Stimulated activated CD8-positive, alpha-beta memory T cell treated with anti-CD3 and anti-CD28 coated beads, Interleukin-7, amount 100 ng/mL, for 1 hour (primary cell): ENCODE measurements at places on chromosomes 12 and 14.

GRCh38 chr12:75526655-75527511 is 15.5 kb upstream of the KRR1 start:
- no peak for DNase-seq

GRCh38 chr12:130965668-130966067 is 12.0 kb downstream of the ADGRD1 start:
- DNase-seq: no peak

DNA sequence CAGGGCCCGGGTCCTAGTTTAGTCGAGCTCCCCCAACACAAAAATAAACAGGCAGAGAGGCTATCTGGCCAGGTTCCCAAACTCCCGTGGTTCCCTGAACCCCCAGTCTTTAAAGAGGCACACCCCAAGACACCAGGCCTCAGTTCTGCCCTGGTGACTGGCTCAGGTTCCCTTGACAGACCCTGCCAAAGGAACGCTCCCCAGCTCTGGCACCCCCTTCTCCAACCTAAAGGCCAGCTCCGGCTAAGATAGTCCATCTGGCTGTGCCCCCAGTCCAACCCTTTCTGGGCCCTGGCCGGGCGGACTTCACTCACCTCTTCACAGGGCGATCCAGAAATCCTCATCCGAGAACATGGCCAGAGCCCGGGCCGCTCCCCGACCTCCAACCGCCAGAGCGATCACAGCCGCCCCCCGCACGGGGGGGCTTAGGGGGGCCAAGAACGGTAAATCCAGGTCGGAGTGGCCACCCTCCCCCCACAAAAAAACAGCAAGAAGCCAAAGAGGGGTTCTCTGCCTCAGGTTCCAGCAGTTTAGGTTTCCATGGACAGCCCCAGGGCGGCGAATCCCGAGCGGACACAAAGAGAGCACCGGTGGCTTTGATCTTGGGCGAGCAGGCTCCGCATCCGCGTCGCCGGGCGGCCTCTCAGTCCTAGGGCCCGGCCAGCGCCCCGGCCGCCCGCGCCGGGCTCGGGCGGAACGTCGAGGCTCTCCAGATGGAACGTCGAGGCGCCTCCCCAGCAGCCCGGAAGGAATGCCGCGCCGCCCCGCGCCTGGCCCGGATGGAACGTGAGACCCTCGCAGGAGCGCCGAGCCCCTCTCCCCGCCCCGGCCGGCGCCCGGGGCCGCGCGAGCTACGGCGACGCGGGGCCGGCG is 1.1 kb downstream of the KMT2D start:
- DNase-seq: no peak

GRCh38 chr12:99111600-99111999 is 466.5 kb downstream of the APAF1 start:
- DNase-seq: no peak

DNA sequence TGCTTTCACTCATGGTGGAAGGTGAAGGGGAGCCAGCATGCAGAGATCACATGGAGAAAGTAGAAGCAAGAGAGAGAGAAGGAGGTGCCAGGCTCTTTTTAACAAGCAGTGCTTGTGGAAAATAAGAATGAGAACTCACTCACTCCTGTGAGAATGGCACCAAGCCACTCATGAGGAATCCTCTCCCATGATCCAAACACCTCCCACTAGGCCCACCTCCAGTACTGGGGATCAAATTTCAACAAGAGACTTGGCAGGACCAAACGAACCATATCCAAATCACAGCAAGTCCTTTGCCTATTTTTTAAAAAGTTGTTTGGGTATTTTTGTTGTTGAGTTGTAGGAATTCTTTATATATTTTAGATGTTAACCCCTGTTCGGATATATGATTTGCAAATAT is 245.9 kb upstream of the ARID2 start:
- DNase-seq: no peak

DNA sequence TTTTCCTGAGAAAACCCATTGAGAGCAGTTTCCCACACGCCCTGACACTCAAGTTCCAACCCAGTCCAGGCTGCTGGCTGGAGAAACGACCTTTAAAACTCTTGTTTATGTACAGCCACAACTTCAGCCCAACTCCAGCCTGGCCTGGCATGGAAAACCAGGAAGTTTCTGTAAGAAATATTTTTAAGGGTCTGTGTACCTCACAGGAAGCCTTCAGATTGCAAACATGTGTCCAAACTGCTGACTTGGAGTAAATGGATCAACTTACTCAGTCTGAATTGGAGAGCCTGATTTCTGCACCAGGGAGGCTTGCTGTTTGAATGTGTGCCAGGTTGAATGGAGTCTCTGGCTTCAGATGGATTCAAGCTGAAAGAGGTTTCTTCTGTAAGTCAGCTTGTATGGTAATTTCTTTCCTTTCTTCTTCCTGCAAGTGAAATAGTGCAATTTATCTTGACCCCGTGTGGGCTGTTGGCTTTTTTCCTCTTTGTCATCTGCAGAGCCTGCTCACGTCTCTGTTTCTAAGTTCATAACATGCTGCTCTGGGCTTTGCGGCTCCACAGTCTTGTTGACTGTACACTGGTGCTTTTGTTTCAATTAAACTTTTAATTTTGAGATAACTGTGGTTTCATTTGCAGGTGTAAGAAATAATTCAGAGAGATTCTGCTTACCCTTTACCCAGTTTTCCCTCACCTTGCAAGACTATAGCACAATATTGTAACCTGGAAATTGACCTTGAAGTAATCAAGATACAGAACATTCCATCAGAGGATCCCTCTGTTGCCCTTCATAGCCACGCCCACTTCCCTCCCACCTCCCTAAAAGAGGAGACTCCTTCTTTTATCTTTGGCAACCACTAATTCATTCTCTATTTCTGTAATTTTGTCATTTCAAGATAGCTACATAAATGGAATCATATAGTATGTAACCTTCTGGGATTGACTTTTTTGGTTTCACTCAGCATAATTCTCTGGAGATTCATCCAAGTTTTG is 109.7 kb upstream of the PRMT8 start:
- DNase-seq: no peak

GRCh38 chr12:6535960-6536847 is 1.9 kb downstream of the GAPDH start:
- no peak for DNase-seq

- no peak for DNase-seq
These were observed 116.7 kb upstream of the MYL2 start for GRCh38 chr12:111037047-111037446.

- DNase-seq: no peak
These were observed at the start of gene SYCP3 for GRCh38 chr12:101738920-101739665. TSS of gene SYCP3 (minus strand) at chr12:101739462. CDS start at chr12:101737935, 1,527 bp downstream.

DNA sequence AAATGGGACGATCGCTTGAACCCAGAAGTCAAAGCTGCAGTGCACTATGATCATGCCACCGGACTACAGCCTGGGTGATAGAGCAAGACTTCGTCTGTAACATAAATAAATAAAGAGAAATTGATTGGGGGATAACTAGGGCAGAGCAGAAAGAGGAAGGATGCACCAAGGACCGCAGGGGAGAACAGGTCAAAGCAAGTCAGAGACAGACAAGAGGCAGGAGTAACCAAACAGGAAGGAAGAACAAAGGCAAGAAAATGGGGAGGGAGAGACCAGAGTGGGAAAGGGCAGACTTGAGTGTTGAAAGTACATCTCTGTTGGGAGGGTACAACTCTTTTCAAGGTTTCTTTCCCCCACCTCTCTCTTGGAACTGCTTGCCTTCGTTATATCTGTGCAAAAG is 50.8 kb upstream of the ELK3 start:
- no peak for DNase-seq

GRCh38 chr14:97298331-97298730 is 501.1 kb downstream of the VRK1 start:
- no peak for DNase-seq

DNA sequence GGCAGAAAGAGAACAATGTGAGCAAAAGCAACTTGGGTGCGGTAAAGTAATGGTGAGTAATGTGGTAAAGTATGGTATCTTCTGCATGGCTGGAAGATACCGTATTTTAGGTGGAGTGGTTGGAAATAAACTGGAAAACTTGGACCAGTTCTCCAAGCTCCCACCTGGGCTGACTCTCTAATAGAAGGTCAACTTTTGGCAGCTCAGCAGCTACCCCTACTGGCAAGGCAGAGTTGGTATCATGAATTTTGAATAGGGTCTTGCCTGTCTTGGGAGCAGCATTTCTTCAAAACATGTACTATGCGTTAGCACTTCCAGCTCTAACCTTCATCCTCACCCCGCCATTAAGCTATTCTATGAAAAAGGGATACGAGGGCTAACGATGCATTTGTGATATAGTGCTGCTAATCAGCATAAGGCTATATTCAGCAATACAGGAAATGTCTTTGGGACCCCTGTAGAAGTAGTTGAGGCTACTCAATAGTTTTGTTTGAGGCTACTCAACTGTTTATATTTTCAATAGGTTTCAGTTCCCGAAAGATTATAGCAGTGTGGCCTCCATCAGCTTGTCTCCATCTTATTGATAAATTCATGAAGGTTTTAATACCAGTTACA is 276.3 kb upstream of the FAR2 start:
- DNase-seq: no peak

DNA sequence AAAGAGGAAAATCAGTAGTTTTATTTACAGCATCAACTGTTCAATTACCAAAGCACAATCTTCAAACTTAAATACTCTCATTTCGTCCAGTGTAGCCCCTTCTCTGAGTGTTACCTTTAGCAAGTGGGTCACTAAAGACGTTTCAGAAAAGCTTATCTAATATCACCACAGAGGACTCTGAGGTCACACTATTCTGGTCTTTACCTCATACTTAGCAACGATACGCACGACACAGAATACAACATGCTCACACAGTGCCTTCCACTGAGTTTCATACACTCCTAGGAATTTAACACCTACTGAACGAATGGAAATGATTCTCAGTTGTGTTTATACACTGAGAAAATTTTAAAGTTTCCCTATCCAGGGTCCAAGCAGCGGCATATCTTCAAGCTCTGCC is 2.0 kb downstream of the SYT10 start:
- DNase-seq: no peak

DNA sequence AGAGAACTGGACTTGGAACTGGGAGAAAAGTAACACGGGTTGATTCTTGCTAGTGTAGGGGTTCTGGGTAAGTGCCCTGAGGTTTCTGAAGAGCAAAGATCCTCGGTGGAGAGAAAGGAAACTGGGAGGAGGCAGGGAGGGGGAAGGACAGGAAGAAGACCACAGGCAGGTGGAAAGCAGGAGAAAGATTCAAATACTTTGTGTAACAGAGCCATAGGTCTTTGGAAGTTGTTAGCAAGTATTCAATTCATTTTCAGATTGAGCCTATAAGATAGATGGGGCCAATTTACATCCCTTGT is 1.3 kb downstream of the PNP start:
- DNase-seq: no peak

- DNase-seq: no peak
These were observed 6.8 kb upstream of the KRT83 start for GRCh38 chr12:52327830-52328500.

GRCh38 chr12:1226951-1227350 is 235.9 kb downstream of the ERC1 start:
- DNase-seq: no peak

GRCh38 chr12:65656891-65657351 is 167.4 kb upstream of the HMGA2 start:
- no peak for DNase-seq

DNA sequence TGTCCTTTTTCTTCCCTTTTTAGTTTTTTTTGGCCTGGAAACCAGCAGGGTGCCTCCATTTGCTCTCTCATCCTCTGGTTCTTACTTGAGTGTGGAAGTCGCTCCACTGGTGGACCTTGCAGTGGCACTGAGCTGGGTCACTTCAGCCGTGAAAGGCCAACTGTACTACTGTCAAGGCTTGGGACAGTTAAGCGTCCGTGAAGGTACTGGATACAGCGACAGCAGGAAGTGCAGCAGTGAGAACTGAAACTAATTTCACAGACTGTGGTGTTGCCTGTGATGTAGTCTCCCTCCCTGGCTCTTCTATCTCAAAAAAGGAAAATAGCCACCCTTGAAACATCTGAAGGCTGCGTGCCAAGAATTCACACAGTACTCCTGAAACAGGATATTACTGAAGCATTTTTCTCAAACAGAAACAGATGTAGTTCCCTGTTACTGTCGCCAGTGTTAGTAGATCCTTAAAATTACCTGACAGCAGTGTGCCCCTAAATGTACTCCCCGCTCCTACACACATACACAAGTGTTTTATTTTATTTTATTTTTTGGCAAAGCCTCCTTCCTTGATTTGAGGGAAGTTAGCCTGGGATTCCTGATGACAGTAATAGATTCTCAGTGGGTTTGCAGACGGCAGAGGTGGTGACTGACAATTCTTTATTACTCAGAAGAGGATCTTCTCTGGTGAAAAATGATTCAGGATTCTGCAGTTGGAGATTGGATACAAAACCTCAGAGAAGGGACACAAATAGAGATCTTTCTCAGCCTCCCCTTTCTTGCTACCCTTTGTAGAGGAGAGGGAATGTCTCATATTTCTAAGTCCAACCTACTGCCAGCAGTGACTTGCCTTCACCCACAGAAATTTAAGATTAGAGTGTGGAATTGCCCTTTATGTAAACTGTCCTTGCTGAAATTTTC is 4.4 kb downstream of the SUSD6 start:
- no peak for DNase-seq

DNA sequence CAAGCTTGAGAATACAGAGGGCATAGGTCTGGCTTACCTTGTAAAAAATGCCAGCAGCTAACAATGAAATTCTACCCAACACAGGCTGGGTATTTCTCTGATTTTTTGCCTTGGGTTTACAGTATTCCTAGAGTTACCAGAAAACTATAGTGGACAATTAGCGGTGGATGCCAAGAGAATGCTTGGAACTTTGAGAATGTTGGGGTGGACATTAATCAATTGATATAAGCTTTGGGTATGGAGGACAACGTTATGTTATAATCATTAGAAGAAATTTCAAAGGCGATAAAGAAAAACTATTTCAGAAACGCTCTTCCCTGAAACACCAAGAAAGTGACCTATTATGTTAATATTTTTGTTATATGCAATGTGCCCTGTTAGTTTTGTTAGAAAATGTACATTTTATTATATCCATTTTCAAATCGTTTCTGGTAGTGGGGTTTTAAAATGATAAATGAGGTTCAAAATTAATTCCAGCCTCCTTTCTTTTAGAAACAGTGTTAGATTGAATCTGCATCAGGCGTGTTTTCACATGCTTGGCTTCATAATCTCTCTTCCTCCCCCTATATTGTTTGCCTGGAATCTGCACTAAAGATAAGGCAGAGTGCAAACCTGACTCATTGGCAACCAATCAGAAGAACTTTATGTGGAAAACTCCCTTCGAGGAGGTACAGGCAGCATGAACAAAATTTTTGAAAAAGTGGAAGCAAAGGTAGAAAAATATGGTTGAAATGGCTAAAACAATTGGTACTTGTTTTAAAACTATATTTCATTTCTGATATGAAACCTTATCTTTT is 1.4 kb upstream of the PTPRQ start:
- no peak for DNase-seq

GRCh38 chr14:60317609-60318008 is 68.6 kb downstream of the PPM1A start:
- DNase-seq: no peak

- no peak for DNase-seq
These were observed 78.9 kb downstream of the NOS1 start for GRCh38 chr12:117282490-117282889.

DNA sequence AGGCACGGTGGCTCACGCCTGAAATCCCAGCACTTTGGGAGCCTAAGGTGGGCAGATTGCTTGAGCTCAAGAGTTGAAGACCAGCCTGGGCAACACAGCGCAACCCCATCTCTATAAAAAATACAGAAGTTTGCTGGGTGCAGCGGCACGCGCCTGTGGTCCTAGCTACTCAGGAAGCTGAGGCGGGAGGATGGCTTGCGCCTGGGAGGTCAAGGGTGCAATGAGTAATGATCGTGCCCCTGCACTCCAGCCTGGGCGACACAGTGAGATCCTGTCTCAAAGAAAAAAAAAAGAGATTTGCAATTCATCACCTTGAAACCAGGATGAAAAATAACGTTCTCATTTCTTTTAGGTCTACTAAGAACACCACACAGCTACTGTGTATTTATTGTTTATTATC is 4.0 kb downstream of the STX2 start:
- no peak for DNase-seq

GRCh38 chr12:24822121-24822899 is 126.6 kb downstream of the BCAT1 start:
- DNase-seq: no peak
